Activated gamma-delta T cell treated with anti-CD3 and anti-CD28 coated beads, Interleukin-2, amount 50 U/mL, for 16 hours (primary cell): ENCODE measurements at places on chromosomes 4 and X.

DNA sequence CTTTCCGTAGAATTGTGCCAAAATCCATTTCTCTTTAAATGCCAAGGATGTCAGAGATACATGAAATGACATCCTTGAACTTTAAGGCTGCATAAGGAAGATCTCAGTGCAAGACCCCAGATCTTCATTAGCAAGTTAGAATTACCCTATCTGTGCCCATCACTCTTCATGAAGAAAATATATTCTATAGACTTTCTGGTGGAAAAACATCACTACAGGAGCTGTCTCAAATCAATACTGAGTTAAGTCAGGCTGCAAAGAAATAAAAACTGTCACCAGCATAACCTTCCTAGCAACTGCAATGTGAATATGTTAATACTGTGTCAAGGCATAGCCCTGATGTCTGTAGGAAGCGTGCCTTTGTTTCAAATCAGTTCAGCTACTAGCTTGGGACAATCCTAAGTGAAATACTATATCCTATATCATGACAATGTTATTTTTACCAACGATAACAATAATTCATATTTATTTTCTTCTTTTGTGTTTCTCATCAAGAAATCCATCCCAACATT, 173.3 kb downstream of the TBCK start:
- DNase-seq, result no peak

DNA sequence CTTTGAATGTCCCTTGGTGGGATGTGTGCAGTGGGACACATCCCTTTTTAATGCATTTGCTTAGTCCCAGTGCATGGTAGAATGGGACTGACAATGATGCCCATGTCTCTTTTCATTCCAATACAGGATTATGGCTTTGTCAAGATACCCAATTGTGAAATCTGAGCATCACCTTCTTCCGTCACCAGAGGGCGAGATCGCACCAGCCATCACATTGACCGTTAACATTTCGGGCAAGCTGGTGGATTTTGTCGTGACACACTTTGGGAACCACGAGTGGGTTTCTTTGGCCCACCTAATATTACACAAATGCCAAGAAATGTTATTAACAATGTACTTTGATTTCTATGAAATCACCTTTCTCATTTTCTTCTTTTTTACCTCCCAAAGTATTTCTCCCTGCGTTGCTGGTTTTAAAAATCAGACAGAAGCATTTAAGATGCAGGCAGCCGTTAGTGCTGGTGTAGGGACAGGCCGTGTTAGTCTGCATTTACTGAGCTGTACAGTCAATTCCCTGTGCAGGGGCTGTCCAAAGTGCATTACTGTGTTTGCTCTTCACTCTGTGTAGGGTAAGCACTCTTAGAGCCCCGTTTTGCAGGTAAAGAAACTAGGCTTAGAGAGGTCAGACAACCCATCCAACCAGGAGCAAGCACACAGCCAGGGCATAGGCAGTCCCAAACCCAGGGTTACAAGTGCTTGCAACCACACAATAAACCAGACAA, 46.5 kb downstream of the CWH43 start:
- no peak for DNase-seq

- peak; percentile 16 for DNase-seq
Observed at GRCh38 chr4:109816082-109816442, 500 bp downstream of the GAR1 start.

GRCh38 chr4:189800545-189801088, 140.1 kb upstream of the FRG1 start:
- DNase-seq, result no peak

GRCh38 chr4:23847158-23847557, 42.7 kb downstream of the PPARGC1A start:
- DNase-seq, result no peak

DNA sequence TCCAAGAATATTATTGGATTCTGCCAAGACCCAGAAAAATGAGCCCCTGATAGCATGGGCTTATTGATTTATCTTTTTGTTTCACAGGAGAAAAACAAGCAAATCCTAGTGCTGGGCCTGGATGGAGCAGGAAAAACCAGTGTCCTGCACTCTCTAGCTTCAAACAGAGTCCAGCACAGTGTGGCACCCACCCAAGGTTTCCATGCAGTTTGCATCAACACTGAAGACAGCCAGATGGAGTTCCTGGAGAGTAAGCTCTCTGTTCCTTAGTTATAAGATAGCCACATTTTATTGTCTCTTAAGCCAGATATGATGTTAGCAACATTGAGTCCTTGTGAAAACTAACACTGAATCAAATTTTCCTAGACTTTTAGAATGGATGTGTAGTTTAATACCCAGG, 5.5 kb downstream of the ARL9 start:
- no peak for DNase-seq

DNA sequence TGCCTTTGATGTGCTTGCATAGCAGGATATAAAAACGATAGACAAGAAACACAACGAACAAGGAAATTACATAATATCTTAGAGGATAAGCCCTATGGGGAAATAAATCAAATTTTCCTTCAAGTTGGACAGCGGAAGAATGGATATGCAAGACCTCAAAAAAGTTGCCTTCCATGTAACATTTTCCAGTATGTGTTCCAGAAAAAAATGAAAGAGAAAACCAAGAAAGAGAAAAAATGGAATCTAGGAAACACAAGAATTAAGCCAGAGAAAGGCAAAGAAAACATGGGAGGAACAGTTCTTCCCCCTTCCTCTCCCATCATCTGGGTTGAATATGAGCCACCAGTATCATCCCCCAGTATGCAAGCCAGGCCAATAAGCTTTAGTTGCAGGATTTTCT, 34.6 kb upstream of the MID1 start:
- DNase-seq, result no peak

DNA sequence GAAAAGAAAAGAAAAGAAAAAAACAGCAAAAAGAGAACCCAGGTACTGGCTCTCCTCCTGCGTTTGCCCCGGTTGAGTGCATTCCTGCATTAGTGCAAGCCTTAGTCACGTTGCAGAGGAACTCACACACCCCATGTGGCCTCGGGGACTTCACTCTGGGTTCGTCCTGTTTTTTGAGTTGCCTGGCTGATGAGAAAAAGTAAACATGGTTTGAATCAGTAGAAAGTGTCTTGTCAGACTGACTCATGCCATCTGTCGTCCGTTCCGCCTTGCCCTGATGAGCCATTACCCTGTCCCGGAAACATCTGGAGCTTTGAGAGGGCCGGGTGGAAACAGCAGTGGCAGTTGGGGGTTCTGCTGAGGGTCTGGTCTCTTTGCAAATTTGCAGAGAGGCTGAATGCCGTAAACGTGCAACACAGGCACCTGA, 16.3 kb downstream of the CD99 start:
- DNase-seq, result peak; percentile 55

- DNase-seq, result no peak
Observed at GRCh38 chrX:71301195-71301924, at the start of gene ITGB1BP2. ITGB1BP2 (plus strand) TSS chrX:71301750; CDS start chrX:71301807, 57 bp downstream.

GRCh38 chr4:102103368-102103767, 241.9 kb downstream of the SLC39A8 start:
- DNase-seq, result no peak

DNA sequence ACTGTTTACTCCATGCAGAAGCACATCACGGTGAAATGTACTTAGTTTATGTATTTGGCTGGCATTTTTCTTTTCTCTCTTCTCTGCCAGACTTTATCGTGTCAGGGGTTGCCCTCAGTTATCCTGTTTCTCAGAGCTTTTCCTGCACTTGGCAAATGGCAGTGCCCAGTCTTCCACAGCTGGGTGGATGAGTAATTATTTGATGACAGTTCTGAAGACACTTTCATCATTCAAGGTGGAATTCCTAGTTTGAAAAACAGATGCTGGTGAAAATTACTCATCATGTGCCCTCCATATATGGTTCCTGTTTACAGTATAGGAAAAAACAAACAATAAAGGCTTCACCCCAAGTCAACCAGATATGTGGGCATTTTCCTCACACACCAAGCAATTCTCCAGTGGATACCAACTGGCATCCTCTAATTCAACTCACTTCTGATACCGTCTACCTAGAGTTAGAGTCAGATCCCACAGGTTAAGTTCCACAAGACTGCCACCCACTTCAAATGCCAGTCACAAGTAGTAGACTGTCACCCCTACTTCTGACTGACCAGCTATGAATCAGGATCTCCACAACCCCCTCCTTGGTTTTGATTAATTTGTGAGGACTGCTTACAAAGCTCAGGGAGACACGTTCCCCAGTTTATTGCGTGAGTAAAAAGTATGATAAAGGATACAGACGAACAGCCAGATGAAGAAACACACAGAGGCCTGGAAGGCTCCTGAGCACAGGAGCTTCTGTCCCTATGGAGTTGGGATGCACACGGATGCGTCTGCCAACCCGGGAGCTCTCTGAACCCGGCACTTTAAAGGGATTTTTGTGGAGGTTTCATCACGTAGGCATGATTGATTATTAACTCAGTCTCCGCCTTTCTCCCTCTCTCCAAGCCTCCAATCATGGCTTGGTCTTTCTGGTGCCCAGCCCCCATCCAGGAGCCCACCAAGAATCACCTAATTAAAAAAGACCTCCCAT, 72.9 kb downstream of the CLDN34 start:
- DNase-seq, result no peak
